ENCODE measurements at places on chromosomes 7 and 10. TPM values are rescaled to one million over a fixed set of nuclear protein-coding genes. Genes with fewer than 3 reads are reported as not detected.

DNA sequence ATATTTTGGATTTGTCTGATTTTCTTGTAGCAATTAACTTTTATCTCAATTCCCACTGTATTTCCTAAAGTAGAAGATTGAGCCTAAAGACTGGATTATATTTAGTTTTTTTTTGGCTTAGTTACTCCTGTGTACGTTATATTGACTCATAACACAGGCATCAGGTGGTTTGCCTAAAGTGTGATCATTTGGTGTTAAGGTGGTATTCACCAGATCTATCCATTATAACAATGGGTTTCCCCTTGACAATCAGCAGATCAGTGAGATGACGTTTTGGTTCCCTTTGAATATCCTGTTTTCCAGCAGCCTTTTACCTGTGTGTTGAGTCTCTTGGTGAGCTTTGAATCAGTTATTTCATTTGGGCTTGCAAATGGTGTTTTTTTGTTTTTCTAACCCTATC, 18.1 kb downstream of the MAPK8 start:
- no peaks in the 10 kb centered on the region for H3K36me3 ChIP-seq
- H3K4me1 ChIP-seq = no peaks in the 10 kb centered on the region
- H3K4me3 ChIP-seq = no peak overlapping the region

- H3K4me1 ChIP-seq = no peaks in the 10 kb centered on the region
- DNase-seq = no peak
- no peak overlapping the region for H3K4me3 ChIP-seq
- peaks cover 20% of the 10 kb centered on the region for H3K36me3 ChIP-seq
- no peaks in the 10 kb centered on the region for H3K27me3 ChIP-seq
Observed at GRCh38 chr7:66804001-66804400, 63.5 kb downstream of the RABGEF1 start.

DNA sequence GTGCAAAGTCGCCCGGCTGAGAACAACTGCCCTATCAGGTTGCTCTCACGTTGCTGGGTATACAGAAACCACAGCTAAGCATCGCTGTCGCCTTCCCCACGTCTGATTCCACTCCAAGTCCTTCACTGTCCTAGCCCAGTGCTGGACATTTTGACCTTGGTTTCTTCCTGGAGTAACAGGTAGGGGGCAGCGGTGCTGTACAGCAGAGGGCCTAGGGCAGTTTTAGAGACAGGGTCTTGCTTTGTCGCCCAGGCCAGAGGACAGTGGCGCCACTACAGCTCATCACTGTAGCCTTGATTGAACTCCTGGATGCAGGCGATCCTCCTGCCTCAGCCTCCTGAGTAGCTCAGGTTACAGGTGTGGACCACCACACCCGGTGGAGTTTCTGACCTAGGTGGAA, 2.6 kb downstream of the CLDN15 start:
- no peak overlapping the region for H3K4me3 ChIP-seq
- H3K27ac ChIP-seq = no peak overlapping the region
- H3K36me3 ChIP-seq = peaks cover 28% of the 10 kb centered on the region
- DNase-seq = no peak

- H3K27me3 ChIP-seq = no peaks in the 10 kb centered on the region
- H3K4me1 ChIP-seq = no peaks in the 10 kb centered on the region
- no peaks in the 10 kb centered on the region for H3K36me3 ChIP-seq
- DNase-seq = peak; percentile 36
- no peak overlapping the region for H3K4me3 ChIP-seq
- H3K27ac ChIP-seq = no peak overlapping the region
Observed at GRCh38 chr10:93206652-93207051, 133.0 kb downstream of the CYP26A1 start.

DNA sequence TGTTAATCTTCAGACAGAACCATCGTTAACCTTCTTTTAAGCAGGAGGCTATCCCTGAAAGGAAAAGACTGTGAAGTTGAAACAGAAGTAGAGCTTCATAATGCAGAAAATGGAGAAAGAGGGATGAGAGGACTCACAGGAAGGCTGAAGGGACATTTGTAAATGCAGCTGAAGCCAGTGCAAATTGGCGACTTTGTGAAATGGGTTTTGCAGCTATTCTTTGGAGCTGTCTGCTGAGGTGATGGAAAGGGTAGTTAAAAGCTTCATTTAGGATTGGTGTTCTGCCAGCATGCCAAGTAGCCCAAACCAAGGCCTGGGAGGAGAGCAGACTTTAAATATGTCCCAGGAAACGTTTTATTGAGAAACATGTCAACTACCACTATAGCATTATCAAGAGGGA, 122.7 kb downstream of the INSYN2A start:
- H3K36me3 ChIP-seq = peaks cover 19% of the 10 kb centered on the region
- no peak overlapping the region for H3K4me3 ChIP-seq
- no peak for DNase-seq
- H3K27me3 ChIP-seq = no peaks in the 10 kb centered on the region
- no peak overlapping the region for H3K27ac ChIP-seq

DNA sequence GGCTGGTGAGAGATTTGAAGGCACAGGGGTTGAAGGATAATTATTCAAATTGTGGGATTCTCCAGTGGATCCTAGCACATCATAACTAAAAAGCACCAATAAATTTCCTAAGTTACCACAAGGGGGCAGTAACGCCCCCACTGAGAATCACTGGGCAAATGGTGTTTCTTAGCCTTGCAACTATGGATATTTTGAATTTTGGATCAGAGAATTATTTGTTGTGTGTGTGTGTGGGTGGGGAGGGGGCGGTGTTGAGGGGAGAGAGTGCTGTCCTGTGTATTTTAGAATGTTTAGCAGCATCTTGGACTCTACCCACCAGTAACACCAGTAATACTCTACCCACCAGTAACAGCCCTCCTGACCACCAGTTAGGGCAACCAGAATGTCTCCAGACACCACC, 63.3 kb upstream of the PRKG1 start:
- no peak overlapping the region for H3K4me3 ChIP-seq
- H3K27me3 ChIP-seq = no peaks in the 10 kb centered on the region
- H3K36me3 ChIP-seq = no peaks in the 10 kb centered on the region
- DNase-seq = peak; percentile 67

GRCh38 chr7:123022576-123022975, 27.1 kb upstream of the TAS2R16 start:
- no peak overlapping the region for H3K4me3 ChIP-seq
- DNase-seq = no peak
- no peaks in the 10 kb centered on the region for H3K4me1 ChIP-seq
- no peaks in the 10 kb centered on the region for H3K27me3 ChIP-seq
- no peaks in the 10 kb centered on the region for H3K36me3 ChIP-seq
- H3K27ac ChIP-seq = no peak overlapping the region

DNA sequence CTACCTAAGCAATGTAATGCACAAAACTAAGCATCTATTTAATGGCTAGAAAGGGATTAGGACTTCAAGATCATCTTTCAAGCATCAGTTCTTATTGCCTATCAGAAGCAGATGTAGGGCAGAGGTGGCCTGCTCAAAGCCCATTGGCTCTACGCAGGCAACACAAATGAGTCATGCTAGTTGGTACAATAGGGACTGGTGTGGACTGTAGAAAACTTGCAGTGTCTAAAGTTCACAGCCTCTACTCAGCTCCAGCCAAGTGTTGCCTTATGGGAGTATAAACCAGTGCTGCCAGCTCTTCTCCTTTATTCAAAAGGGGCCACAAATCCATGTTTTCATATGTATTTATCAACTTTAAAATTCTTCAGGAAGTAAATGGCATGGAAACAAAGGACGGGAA, 31.7 kb downstream of the ASAH2 start:
- DNase-seq = no peak
- no peaks in the 10 kb centered on the region for H3K4me1 ChIP-seq
- no peaks in the 10 kb centered on the region for H3K36me3 ChIP-seq
- H3K27ac ChIP-seq = no peak overlapping the region
- H3K4me3 ChIP-seq = no peak overlapping the region
- peaks cover 6% of the 10 kb centered on the region for H3K27me3 ChIP-seq

Gene MEIG1
- total RNA-seq = 3.5 TPM

Gene SLC26A3
- total RNA-seq = not detected

Gene OIT3
- 0.49 TPM for total RNA-seq

Gene NEUROD6
- not detected for total RNA-seq

Gene SFRP4
- total RNA-seq = 2.5 TPM

Gene NUTM2B
- 1.3 TPM for total RNA-seq
